ENCODE measurements at places on chromosomes 11 and 22.

DNA sequence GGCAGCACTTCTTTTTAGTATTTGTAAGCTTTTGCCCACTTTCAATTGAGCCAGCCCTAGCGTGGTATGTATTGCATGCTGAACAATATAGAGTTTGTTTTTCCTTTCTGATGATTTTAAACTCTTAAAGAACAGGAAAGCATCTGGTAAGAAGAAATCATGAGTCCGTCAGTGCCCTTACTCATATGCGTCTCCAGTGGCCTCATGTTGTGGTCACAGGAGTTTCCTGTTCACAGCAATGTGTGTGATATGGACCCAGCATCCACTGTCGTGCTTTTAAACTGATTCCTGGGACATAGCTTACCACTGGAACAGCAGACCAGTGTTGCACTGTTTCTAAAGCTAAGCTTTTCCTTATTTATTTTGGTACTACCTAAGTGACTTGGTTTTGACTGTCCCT is 40.1 kb downstream of the BID start:
- no peaks in the 10 kb centered on the region for H3K4me1 ChIP-seq
- H3K27ac ChIP-seq, result no peak overlapping the region
- H3K36me3 ChIP-seq, result peaks cover 10% of the 10 kb centered on the region
- no peak overlapping the region for H3K4me3 ChIP-seq
- no peak for DNase-seq

- no peak for DNase-seq
- H3K4me1 ChIP-seq, result no peaks in the 10 kb centered on the region
- H3K36me3 ChIP-seq, result no peaks in the 10 kb centered on the region
- no peak overlapping the region for H3K27ac ChIP-seq
- no peak overlapping the region for H3K4me3 ChIP-seq
Measured at GRCh38 chr11:62370743-62371440, 33.6 kb downstream of the ASRGL1 start.

DNA sequence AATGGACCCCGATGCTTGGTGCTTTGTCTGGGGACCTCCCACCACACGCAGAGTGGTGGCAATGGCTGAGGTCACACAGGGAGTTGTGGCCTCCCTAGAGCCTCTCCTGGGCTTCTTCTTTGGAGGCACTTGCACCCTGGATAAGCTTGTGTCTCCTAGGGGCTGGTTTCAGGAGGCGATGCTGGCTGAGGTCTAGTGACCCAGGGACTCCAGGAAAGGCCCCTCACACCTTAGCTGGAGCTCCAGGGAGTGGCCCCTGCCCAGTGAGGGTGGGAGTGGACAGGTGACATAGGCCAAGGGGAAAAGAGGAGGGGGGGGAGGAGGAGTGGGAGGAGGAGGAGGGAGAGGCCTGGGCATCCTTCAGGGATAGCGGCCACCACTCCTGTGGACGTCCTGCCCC is 810 bp downstream of the IGLL1 start:
- H3K27ac ChIP-seq, result peak overlapping the region; percentile 99
- no peaks in the 10 kb centered on the region for H3K27me3 ChIP-seq
- H3K4me3 ChIP-seq, result peak overlapping the region; percentile 72
- H3K4me1 ChIP-seq, result peaks cover 94% of the 10 kb centered on the region
- peak; percentile 80 for DNase-seq

- peak; percentile 80 for DNase-seq
- no peaks in the 10 kb centered on the region for H3K4me1 ChIP-seq
- no peaks in the 10 kb centered on the region for H3K27me3 ChIP-seq
- no peak overlapping the region for H3K4me3 ChIP-seq
- no peak overlapping the region for H3K27ac ChIP-seq
- no peaks in the 10 kb centered on the region for H3K36me3 ChIP-seq
Measured at GRCh38 chr11:68974421-68975194, 6.2 kb downstream of the MRGPRD start.

DNA sequence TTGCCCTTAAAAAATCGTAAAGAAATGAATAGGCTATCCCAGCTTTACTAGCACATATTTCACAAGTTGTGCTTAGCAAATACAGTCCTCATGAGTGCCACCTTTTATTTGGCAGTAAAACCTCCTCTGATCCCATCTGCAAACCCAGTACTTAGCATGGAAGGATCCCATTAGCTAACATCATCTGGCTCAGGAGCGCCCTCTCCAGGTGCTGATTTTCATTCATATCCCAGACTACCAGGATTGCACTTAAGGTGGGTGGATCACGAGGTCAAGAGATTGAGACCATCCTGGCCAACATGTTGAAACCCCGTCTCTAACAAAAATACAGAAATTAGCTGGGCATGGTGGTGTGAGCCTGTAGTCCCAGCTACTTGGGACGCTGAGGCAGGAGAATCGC is 76.1 kb upstream of the PAX6 start:
- H3K27me3 ChIP-seq, result no peaks in the 10 kb centered on the region
- peak; percentile 79 for DNase-seq
- H3K4me1 ChIP-seq, result peaks cover 19% of the 10 kb centered on the region
- no peak overlapping the region for H3K4me3 ChIP-seq
- H3K27ac ChIP-seq, result no peak overlapping the region

GRCh38 chr11:36574486-36574885 is 6.7 kb downstream of the RAG1 start:
- no peak for DNase-seq
- H3K4me1 ChIP-seq, result no peaks in the 10 kb centered on the region
- H3K27me3 ChIP-seq, result no peaks in the 10 kb centered on the region
- no peak overlapping the region for H3K4me3 ChIP-seq
- no peak overlapping the region for H3K27ac ChIP-seq

- H3K27me3 ChIP-seq, result no peaks in the 10 kb centered on the region
- H3K4me1 ChIP-seq, result peaks cover 5% of the 10 kb centered on the region
- H3K4me3 ChIP-seq, result no peak overlapping the region
- H3K27ac ChIP-seq, result no peak overlapping the region
- H3K36me3 ChIP-seq, result no peaks in the 10 kb centered on the region
Measured at GRCh38 chr22:46028106-46028991, 51.4 kb upstream of the WNT7B start.

DNA sequence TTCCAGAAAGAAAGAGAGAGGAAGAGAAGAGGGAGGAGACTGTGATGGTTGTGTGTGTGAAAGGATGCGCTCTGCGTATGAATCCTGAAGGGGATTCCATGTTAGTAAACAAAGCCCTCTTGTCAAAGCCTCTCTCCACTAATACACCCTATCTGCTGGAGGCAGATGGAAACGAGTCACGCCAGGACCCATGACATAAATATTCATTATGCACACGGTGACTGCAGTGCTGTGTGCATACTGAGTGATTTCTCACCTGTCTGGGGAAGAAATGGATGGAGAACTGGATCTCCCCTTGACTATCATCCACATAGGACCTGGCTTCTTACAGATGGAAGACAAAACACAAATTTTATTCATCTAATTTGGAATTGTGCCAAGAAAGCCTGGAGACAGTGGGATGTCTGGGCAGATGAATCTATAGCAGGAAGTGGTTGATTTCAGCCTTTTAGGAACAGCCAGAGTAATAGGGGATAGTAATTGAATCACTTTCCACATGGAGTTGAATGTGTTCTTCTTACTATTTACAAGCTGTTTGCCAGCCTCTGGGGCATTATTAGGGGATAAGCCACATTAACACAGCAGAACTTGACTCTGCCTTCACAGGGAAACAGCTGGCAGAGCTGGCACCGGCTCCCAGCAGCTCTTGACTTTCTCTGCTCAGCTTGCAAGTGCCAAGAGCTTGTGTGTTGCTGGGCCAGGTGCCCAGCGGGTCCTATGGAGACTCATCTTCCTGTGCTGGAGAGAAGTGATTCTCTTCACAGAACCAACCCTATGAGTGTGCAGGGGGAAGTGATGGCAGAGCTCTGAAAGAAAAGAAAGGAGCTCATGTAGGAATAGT is 9.0 kb downstream of the MTNR1B start:
- H3K27ac ChIP-seq, result no peak overlapping the region
- no peaks in the 10 kb centered on the region for H3K36me3 ChIP-seq
- DNase-seq, result no peak

- peak overlapping the region; percentile 82 for H3K27ac ChIP-seq
- peak overlapping the region; percentile 85 for H3K4me3 ChIP-seq
- peak; percentile 69 for DNase-seq
- no peaks in the 10 kb centered on the region for H3K27me3 ChIP-seq
Measured at GRCh38 chr11:47551086-47551485, 1.8 kb downstream of the CELF1 start.

- H3K27me3 ChIP-seq, result no peaks in the 10 kb centered on the region
- DNase-seq, result no peak
- no peak overlapping the region for H3K4me3 ChIP-seq
- H3K27ac ChIP-seq, result no peak overlapping the region
- H3K4me1 ChIP-seq, result peaks cover 36% of the 10 kb centered on the region
- H3K36me3 ChIP-seq, result no peaks in the 10 kb centered on the region
Measured at GRCh38 chr11:128731041-128731663, 37.3 kb downstream of the FLI1 start.

GRCh38 chr11:95242845-95243605 is 12.0 kb upstream of the SESN3 start:
- no peak overlapping the region for H3K27ac ChIP-seq
- H3K27me3 ChIP-seq, result no peaks in the 10 kb centered on the region
- H3K4me1 ChIP-seq, result peaks cover 28% of the 10 kb centered on the region
- H3K36me3 ChIP-seq, result no peaks in the 10 kb centered on the region

GRCh38 chr22:46363611-46364321 is 28.3 kb downstream of the TRMU start:
- peaks cover 24% of the 10 kb centered on the region for H3K4me1 ChIP-seq
- no peak overlapping the region for H3K4me3 ChIP-seq
- no peak for DNase-seq

GRCh38 chr11:133354069-133354468 is 178.2 kb downstream of the OPCML start:
- no peaks in the 10 kb centered on the region for H3K4me1 ChIP-seq
- no peak for DNase-seq
- no peak overlapping the region for H3K4me3 ChIP-seq
- H3K27me3 ChIP-seq, result no peaks in the 10 kb centered on the region
- H3K36me3 ChIP-seq, result no peaks in the 10 kb centered on the region
- H3K27ac ChIP-seq, result no peak overlapping the region

GRCh38 chr22:37256075-37256726 is 12.1 kb upstream of the RAC2 start:
- peaks cover 46% of the 10 kb centered on the region for H3K4me1 ChIP-seq
- no peaks in the 10 kb centered on the region for H3K36me3 ChIP-seq
- H3K4me3 ChIP-seq, result no peak overlapping the region
- H3K27me3 ChIP-seq, result no peaks in the 10 kb centered on the region
- no peak overlapping the region for H3K27ac ChIP-seq
- DNase-seq, result no peak

DNA sequence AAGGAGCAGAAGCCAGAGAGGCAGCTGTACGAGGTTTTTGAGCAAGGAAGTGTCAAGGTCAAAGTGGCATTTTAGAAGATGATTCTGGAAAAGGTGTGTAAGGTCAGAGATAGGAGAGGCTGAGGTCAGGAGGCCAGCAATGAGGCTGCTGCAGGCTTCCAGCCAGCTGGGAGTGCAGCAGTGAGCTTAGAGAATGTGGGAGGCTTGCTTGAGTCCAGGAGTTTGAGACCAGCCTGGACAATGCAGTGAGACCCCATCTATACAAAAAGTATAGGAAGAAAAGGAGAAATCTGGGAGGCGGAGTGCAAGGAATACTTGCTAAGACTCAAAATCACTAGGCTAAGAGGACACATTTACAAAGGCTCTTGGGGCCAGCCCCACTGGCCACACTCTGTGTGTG is 96.5 kb downstream of the GRIK4 start:
- H3K36me3 ChIP-seq, result no peaks in the 10 kb centered on the region
- H3K27ac ChIP-seq, result no peak overlapping the region
- H3K4me1 ChIP-seq, result no peaks in the 10 kb centered on the region

GRCh38 chr22:46638601-46639431 is 18.6 kb downstream of the GRAMD4 start:
- H3K4me3 ChIP-seq, result no peak overlapping the region
- H3K4me1 ChIP-seq, result no peaks in the 10 kb centered on the region
- H3K27me3 ChIP-seq, result no peaks in the 10 kb centered on the region
- H3K27ac ChIP-seq, result no peak overlapping the region
- H3K36me3 ChIP-seq, result no peaks in the 10 kb centered on the region

GRCh38 chr22:26952451-26953011 is 295.1 kb downstream of the MIAT start:
- H3K4me1 ChIP-seq, result no peaks in the 10 kb centered on the region
- H3K27me3 ChIP-seq, result no peaks in the 10 kb centered on the region
- H3K27ac ChIP-seq, result no peak overlapping the region
- no peak overlapping the region for H3K4me3 ChIP-seq

DNA sequence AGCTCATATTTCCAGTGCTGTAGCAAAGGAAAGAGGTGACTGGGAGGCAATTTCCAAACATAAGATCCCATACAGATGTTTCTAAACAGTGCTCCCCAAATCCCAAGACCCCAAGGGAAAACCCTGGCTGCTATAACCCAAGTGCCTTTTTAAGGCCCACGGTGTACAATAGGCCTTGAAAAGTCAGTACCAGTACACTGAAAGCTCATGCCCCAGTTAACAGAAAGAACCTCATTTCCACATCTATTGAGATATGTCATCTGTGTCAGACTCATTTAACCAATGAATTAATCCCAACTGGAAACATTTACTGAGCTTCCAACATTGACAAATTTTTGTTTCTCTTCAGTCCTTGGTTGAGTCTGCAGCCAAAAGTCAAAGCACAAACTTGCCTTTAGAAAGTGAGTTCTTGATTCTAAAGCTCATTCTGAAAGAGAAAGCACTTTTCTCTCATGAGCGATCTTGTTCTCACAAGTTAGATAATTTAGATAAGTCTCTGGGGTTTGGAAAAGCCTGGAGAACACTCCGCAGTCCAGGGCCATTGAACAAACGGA is 239.8 kb upstream of the ARHGAP20 start:
- H3K4me1 ChIP-seq, result no peaks in the 10 kb centered on the region
- H3K27me3 ChIP-seq, result no peaks in the 10 kb centered on the region
- no peak overlapping the region for H3K27ac ChIP-seq
- DNase-seq, result no peak

- no peak for DNase-seq
- H3K4me1 ChIP-seq, result no peaks in the 10 kb centered on the region
- H3K27ac ChIP-seq, result no peak overlapping the region
- H3K36me3 ChIP-seq, result no peaks in the 10 kb centered on the region
- H3K4me3 ChIP-seq, result no peak overlapping the region
- no peaks in the 10 kb centered on the region for H3K27me3 ChIP-seq
Measured at GRCh38 chr11:78023426-78023825, 350 bp upstream of the KCTD14 start.

DNA sequence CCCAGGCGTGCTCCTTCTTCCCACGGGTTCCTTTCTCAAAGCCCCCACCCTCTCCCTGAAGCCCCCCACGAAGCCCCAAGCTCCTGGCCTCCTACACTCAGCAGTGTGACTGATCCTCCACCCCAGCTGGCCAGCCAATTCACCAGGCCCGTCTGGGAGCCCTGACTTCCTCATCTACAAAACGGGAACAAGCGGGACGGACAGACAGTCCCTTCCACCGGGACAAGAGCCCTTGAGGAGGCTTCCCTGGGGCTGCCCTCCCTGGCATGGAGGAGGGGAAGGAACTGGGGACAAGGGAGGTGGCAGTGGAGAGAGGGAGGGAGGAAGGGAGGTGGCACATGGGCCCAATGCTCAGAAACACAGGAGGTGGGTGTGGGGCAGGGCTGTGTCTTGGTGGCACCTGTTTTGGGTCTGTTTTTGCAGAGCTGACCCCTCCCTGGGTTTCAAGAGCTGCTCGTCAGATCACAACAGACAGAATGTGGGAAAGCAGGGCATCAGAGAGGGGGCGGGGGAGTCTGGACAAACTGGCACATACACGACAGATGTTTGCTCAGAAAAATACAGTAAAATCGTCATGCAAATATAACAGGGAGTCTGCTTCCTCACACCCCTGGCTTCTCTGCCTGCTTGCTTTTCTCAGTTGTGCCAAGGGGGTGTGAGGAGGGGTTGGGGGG is 56.8 kb downstream of the ELFN2 start:
- H3K27me3 ChIP-seq, result no peaks in the 10 kb centered on the region
- DNase-seq, result peak; percentile 53

GRCh38 chr11:69483691-69484426 is 2.4 kb downstream of the LINC01488 start:
- no peak overlapping the region for H3K4me3 ChIP-seq
- H3K36me3 ChIP-seq, result no peaks in the 10 kb centered on the region
- no peaks in the 10 kb centered on the region for H3K27me3 ChIP-seq
- DNase-seq, result no peak
- no peaks in the 10 kb centered on the region for H3K4me1 ChIP-seq
